ENCODE measurements at places on chromosomes 3 and 15. TPM values are rescaled to one million over a fixed set of nuclear protein-coding genes. Genes with fewer than 3 reads are reported as not detected.
A peak's percentile ranks its signal among the peaks of the same experiment; 100 is the strongest.

DNA sequence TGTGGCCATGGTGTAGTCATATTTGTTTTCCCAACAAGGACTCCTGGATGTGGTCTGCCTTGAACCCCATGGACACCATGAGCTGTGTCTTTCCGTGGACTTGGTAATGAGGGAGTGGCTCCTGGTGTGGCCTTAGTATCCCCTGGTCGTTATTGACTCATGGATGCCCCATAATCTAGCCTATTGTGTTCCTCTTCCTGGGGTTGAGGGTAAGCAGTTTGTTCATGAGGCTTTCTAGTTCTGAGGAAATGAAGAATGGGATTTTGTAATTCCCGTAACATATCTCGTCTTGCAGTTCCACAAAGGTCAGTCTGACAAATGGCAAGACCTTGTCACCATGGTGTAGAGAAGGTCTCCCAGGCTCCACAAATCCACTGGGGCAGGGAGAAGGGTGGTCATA is 22.6 kb downstream of the RAB7A start:
- no peak for DNase-seq

DNA sequence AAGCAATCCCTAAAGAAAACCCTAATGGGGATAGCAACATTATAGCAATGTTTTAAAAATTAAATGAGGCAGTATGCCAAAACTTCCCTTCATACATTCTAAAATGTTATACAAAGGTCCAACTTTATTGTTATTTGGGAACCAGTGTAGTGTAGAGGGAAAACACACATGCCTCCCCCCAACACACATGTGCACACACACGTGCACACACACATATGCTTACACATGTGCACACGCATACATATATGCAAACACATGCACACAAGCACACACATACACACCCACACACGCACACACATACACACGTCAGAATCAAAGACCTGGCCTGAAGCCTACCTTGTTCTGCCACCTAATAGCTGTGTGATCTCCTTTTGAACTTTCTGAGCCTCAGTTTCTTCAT is 83.3 kb downstream of the SCN11A start:
- DNase-seq: no peak

GRCh38 chr15:99105514-99106341 is 848 bp downstream of the SYNM start:
- DNase-seq: peak; percentile 72

GRCh38 chr15:39907216-39907615 is 12.8 kb downstream of the GPR176 start:
- DNase-seq: no peak

GRCh38 chr15:63913786-63914315 is 80.1 kb upstream of the HERC1 start:
- no peak for DNase-seq

- DNase-seq: no peak
These were observed 11.4 kb upstream of the SNRPN start for GRCh38 chr15:24943361-24943760.

DNA sequence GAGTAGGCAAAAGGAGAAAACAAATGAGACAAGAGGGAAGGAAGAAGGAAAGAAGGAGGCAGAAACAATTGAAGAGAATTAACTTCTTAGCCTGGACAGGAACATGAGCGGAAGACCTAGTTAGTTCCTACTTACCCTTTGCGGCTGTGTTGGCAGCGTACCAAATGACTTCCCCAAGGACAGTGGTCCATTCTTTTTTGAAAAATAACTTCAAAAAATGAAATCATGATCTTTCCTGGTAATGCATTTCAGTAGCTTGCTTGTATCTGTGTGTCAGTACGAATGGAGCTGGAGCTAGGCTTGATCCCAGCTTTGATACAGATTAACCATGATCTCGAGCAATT is 41.5 kb upstream of the CFAP161 start:
- peak; percentile 50 for DNase-seq

TM6SF1 gene
- total RNA-seq: 0.49 TPM

Measured in cardiac muscle cell (in vitro differentiated cells and primary cell).